Lung microvascular endothelial cell (primary cell): ENCODE measurements at places on chromosomes 7 and 10. TPM values are rescaled to one million over a fixed set of nuclear protein-coding genes. Genes with fewer than 3 reads are reported as not detected.

Gene SKAP2
- 9.6 and 13.7 TPM in 2 replicates for total RNA-seq

Gene RBP3
- total RNA-seq, result not detected in 2 replicates

Gene CTNNA3
- total RNA-seq, result 0.22 TPM in 1 of 2 replicates, not detected in the other

Gene TLX1
- total RNA-seq, result not detected in 2 replicates

Gene COL28A1
- total RNA-seq, result not detected in 2 replicates

Gene MINDY3
- total RNA-seq, result 12.4 and 23.2 TPM in 2 replicates

Gene H2BK1
- not detected in 2 replicates for total RNA-seq

Gene ADIRF
- 10.1 and 37.7 TPM in 2 replicates for total RNA-seq

Gene KAZALD1
- total RNA-seq, result under 0.01 and 0.44 TPM in 2 replicates

Gene TAS2R5
- total RNA-seq, result 0.22 and 0.40 TPM in 2 replicates

Gene MOGAT3
- total RNA-seq, result not detected in 2 replicates

Gene PANK1
- total RNA-seq, result 1.3 and 1.6 TPM in 2 replicates

Gene RARRES2
- total RNA-seq, result 0.22 and 2.8 TPM in 2 replicates

Gene FAM25G
- total RNA-seq, result not detected in 2 replicates

Gene ZNF775
- total RNA-seq, result 4.6 and 5.4 TPM in 2 replicates

Gene HOXA3
- 2.4 and 5.0 TPM in 2 replicates for total RNA-seq

Gene SP8
- total RNA-seq, result not detected in 2 replicates

Gene SGCE
- 46.2 and 77.8 TPM in 2 replicates for total RNA-seq

Gene MEPCE
- total RNA-seq, result 25.1 and 40.5 TPM in 2 replicates

Gene SLC18A2
- total RNA-seq, result under 0.01 TPM in 1 of 2 replicates, not detected in the other

Gene DCLRE1A
- total RNA-seq, result 4.8 and 6.0 TPM in 2 replicates

Gene CTAGE8
- not detected in 2 replicates for total RNA-seq

Gene ARMC10
- 25.9 and 31.2 TPM in 2 replicates for total RNA-seq

Gene GTPBP10
- 4.2 and 5.7 TPM in 2 replicates for total RNA-seq

Gene SEMA3E
- under 0.01 and 0.20 TPM in 2 replicates for total RNA-seq

Gene CACNA2D1
- total RNA-seq, result 4.6 and 7.6 TPM in 2 replicates

Gene VSTM4
- 0.22 and 1.6 TPM in 2 replicates for total RNA-seq

Gene HSPA12A
- 0.44 and 0.79 TPM in 2 replicates for total RNA-seq

Gene MRC1
- total RNA-seq, result 148 and 201 TPM in 2 replicates

Gene CHAT
- total RNA-seq, result not detected in 2 replicates

Gene KCNMA1
- 0.87 TPM in 1 of 2 replicates, not detected in the other for total RNA-seq

Gene TMEM270
- total RNA-seq, result not detected in 2 replicates

Gene TMEM196
- total RNA-seq, result not detected in 2 replicates

Gene MYH16
- 0.22 TPM in 1 of 2 replicates, not detected in the other for total RNA-seq

Gene CDHR1
- under 0.01 TPM in 2 replicates for total RNA-seq

Gene SMO
- total RNA-seq, result 3.1 and 3.4 TPM in 2 replicates

Gene FBH1
- 62.5 and 92.5 TPM in 2 replicates for total RNA-seq

Gene ZNF425
- 1.5 and 1.8 TPM in 2 replicates for total RNA-seq

Gene LAMB1
- total RNA-seq, result 315 and 406 TPM in 2 replicates

Gene BPGM
- 10.9 and 12.6 TPM in 2 replicates for total RNA-seq

Gene TAS2R41
- total RNA-seq, result not detected in 2 replicates
